Ascending aorta (tissue), 2 donors: ENCODE measurements at places on chromosomes 11 and 22. TPM values are rescaled to one million over a fixed set of nuclear protein-coding genes. Genes with fewer than 3 reads are reported as not detected.

GRCh38 chr22:47192651-47193437 is 430.4 kb downstream of the TBC1D22A start:
- no peaks in the 10 kb centered on the region for H3K4me1 ChIP-seq
- H3K4me3 ChIP-seq: no peak overlapping the region
- H3K27me3 ChIP-seq: no peaks in the 10 kb centered on the region
- DNase-seq: peak; percentile 44

DNA sequence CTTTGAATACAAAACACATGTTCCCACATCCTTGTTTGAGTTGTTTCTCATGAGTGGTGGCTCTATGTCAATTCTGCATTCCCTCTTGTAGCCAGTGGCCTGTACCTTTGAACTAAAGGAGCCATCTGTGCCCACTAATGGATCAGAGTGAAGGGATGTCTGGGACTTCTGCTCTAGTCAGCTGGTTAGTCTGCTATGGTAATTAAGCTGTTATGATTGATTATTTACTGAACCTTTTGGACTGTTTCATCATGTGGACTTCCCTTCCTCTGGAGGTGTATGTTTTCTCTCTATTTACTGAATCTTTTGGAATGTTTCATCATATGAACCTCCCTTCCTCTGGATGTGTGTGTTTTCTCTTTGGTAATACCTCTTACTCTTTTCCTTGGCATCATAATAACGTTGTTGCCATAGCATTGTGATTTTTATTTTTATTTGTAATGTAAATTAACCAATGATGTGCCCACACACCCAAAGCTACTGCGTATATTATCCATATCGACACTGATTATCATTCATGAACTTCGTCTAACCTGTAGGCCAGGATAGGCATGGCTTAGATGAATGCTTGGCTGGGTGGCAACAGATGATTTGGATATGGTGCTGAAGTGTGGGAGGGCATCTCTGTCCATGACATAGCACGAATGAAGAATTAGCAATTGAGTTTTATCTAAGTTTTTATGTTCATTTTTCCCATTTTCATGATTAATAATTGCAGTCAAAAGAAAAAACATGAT is 112.3 kb upstream of the SORL1-AS1 start:
- no peak overlapping the region for H3K4me3 ChIP-seq
- H3K4me1 ChIP-seq: no peaks in the 10 kb centered on the region
- H3K36me3 ChIP-seq: peaks cover 8% of the 10 kb centered on the region
- no peak for DNase-seq

GRCh38 chr22:30195245-30196140 is 51.1 kb downstream of the LIF start:
- H3K36me3 ChIP-seq: no peaks in the 10 kb centered on the region
- peak overlapping the region; percentile 47 for H3K4me3 ChIP-seq
- no peaks in the 10 kb centered on the region for H3K27me3 ChIP-seq
- no peak for DNase-seq

The WT1 gene
- total RNA-seq: not detected

The MMP8 gene
- total RNA-seq: not detected
